ENCODE measurements at places on chromosomes 12 and 14. TPM values are rescaled to one million over a fixed set of nuclear protein-coding genes. Genes with fewer than 3 reads are reported as not detected.

The C12orf56 gene
- not detected for total RNA-seq

The NOVA1 gene
- not detected for total RNA-seq

The SLC4A8 gene
- total RNA-seq: 2.4 TPM

The CLEC9A gene
- total RNA-seq: not detected

The KRT72 gene
- 7.7 TPM for total RNA-seq

The MANSC1 gene
- total RNA-seq: 1.4 TPM

The C12orf54 gene
- total RNA-seq: not detected

The SDR9C7 gene
- total RNA-seq: not detected

The NELL2 gene
- total RNA-seq: 82.3 TPM

The SENP1 gene
- total RNA-seq: 69.8 TPM

The TMEM119 gene
- 0.09 TPM for total RNA-seq

The NINJ2 gene
- 6.1 TPM for total RNA-seq

The STAC3 gene
- 2.8 TPM for total RNA-seq

The NYNRIN gene
- total RNA-seq: 0.14 TPM

The DLGAP5 gene
- total RNA-seq: 90.2 TPM

The SLC41A2 gene
- total RNA-seq: 19.8 TPM

The KRT73 gene
- total RNA-seq: 4.9 TPM

The IFNG-AS1 gene
- not detected for total RNA-seq

The TSHR gene
- total RNA-seq: not detected

The RTL1 gene
- total RNA-seq: not detected

The EFS gene
- total RNA-seq: 0.10 TPM

The ZBTB1 gene
- 49.6 TPM for total RNA-seq

The LYZ gene
- total RNA-seq: 0.30 TPM

The TRIM9 gene
- 0.93 TPM for total RNA-seq

The PRR4 gene
- 0.48 TPM for total RNA-seq

The CD27 gene
- total RNA-seq: 162 TPM

The ZCCHC8 gene
- 46.2 TPM for total RNA-seq

The ZFP36L1 gene
- 73.4 TPM for total RNA-seq

The JDP2 gene
- 2.0 TPM for total RNA-seq

The SIX6 gene
- not detected for total RNA-seq

The KRT82 gene
- not detected for total RNA-seq

The WNT5B gene
- total RNA-seq: not detected

The TMEM19 gene
- 13.7 TPM for total RNA-seq

The GYS2 gene
- total RNA-seq: not detected

The CCDC198 gene
- total RNA-seq: not detected

The TCHP gene
- 14.9 TPM for total RNA-seq

The KIF26A gene
- not detected for total RNA-seq

The LYSET gene
- 10.5 TPM for total RNA-seq

The NOS1 gene
- total RNA-seq: not detected

The ANAPC5 gene
- 125 TPM for total RNA-seq
